ENCODE measurements at places on chromosomes 12 and 14.
A peak's percentile ranks its signal among the peaks of the same experiment; 100 is the strongest.

DNA sequence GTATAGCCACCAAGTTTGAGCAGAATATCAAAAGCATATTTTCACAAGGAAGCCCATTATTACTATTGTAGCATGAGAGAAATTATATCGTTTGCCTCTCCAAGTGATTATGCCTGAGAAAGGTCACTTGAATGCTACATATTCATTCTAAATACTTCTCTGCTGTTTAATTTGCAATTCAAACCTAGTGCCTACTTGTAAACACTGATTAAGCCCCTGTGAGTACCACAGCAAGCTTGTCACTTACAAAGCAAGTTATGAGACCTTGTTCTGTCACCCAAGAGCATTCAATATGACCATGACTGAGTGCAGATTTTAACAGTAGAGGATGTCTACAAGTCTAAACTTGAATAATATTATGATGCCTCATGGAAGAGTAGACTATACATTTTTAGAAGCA, 124.7 kb upstream of the SSTR1 start:
- no peak for DNase-seq

GRCh38 chr14:72574715-72575114, 319.2 kb downstream of the DPF3 start:
- no peak for DNase-seq

GRCh38 chr12:50024805-50025186, 498 bp downstream of the RACGAP1 start:
- no peak for DNase-seq

DNA sequence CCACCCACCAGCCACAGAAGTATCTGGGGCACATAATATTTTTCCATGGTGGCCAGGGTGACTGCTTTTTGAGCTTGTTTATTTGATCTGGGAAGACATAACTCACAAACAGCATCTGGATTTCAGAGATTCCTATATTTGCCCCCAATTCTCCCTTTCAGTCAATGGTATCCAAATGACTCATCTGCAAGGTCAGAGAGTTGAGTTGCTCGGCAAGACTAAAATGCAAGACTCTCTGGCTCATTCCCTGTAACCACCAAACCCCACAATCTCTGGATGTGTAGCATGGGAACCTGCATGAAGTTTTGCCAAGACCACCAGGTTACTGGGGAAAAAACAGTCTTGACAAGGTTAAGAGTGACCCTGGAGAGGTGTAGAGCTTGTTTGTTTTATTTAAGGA, 174.9 kb upstream of the FAR2 start:
- peak; percentile 33 for DNase-seq

- no peak for DNase-seq
Observed at GRCh38 chr12:121925358-121925695, 6.9 kb downstream of the CFAP251 start.

GRCh38 chr14:77265561-77266335, 5.3 kb downstream of the NGB start:
- DNase-seq, result no peak

DNA sequence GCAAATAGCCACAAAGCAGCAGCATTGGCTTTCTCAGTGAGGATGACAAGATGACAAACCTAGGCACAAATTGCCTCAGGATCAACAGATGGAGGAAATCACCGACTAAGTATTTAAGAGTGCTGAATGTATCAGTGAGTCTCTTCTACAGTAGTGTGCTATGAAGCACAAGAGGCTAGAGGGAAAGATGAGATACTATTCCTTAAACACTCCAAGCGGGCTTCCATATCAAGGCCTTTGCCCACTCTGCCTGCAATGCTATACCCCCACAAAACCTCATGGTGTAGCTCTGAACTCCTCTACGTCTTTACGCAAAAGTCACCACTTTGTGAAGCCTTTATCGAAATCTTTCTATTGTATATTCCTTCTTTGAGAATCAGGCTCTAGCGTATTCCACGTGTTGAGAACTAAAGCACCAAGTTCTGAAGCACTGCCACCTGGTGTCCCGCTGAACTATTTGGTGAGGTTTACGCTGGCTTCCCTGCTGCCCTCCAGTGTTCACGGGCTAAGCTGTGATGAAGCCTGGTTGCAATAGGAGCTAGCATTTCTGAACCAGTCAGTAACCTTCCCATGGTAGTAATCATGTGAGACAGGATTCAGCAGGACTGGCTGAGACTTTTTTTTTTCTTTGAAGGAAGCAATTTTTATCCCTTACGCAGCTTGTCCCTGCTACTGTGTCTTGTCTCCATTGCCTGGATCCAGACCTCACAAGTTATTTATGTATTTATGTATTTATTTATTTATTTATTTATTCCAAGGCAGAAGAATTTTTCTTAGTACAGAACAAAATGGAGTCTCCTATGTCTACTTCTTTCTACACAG, 426.5 kb upstream of the OR4E1 start:
- DNase-seq, result peak; percentile 22

GRCh38 chr12:120892265-120892664, 11.9 kb downstream of the SPPL3 start:
- DNase-seq, result no peak

DNA sequence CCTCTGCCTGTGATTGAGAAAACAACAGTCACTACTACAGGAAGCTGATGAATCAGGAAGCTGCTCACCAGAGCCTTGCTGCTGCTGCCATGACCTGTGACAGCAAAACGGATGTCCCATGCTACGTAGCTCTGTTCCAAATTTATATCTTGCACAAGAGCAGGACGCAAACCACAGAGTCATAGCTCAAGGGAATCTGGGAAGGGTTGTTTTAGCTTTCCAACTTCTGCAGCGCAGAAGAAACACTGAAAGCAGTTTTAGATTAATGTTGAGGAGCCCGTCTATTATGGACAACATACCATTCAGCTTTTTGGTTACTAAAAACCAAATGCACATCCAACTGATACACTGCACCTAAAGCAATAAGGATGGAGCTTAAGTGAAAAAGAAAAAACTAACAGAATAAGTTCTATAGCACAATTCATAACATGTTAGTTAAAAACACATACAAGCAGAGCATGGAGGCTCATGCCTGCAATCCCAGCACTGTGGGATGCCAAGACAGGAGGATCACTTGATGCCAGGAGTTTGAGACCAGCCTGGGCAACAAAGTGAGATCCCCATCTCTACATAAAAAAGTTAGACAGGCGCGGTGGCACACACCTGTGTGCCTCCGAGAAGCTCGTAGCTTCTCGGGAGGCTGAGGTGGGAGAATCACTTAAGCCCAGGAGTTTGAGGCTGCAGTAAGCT, 1.7 kb upstream of the ANKRD33 start:
- peak; percentile 33 for DNase-seq

GRCh38 chr14:98822917-98823316, 449.1 kb downstream of the BCL11B start:
- DNase-seq, result no peak

- no peak for DNase-seq
Observed at GRCh38 chr12:49219417-49220026, 30.6 kb upstream of the TUBA1A start.

DNA sequence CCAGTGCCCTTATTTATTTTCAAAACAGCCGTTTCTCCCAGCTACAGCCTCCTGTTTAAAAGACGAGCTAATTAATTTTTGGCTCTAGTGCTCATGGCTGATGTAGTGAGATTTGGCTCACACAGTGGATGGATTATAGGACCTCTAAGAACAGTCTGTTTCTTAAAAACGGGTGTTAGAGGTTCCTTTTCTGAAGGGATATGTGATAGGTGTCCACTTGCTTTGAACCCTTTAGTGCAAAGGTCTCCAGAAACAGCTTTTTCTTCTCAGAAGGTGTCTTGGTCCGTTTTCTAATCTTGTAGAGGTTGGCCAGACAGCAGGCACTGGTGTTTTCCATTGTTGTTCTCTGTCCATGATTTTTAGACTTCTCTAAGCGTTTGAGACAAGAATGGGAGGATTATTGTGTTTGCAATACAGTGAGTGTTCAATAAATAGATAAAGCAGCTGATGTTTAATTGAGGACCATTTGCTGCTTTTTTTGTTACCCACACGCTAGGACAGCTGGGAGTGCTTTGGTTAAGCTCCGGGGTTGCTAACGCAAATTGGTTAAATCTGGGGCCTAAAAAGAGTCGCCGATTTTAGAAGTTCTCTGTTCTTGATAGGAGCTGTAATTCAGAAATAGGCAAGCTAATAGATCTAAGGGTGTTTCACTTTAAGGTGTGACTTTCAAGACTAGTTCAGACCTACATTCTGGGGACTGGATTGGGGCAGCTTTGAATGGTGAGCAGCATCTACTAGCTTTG, 1.0 kb downstream of the BORCS5 start:
- DNase-seq, result no peak

GRCh38 chr12:50403001-50403440, 2.3 kb downstream of the LARP4 start:
- DNase-seq, result no peak

DNA sequence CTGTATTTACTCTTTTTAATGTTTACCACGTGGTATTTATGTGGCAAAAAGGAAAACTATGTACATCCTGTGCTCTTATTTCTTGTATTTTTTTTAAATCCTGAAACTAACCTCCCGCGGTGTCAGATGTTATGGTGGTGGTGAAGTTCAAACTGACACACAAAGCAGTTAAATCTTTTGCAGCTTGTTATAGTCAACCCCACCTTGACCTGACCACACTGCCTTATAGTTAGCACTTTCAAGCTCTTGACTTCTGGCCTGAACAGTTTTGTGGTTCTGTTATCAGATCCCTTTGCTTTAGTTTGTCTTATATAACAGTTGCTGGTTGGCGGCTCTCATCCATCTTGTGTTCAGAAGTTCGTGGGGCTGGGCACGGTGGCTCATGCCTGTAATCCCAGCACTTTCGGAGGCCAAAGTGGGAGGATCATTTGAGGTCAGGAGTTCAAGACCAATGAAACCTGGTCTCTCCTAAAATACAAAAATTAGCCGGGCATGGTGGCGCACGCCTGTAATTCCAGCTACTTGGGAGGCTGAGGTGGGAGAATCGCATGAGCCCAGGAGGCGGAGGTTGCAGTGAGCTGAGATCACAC, 2.1 kb downstream of the UNG start:
- DNase-seq, result no peak

DNA sequence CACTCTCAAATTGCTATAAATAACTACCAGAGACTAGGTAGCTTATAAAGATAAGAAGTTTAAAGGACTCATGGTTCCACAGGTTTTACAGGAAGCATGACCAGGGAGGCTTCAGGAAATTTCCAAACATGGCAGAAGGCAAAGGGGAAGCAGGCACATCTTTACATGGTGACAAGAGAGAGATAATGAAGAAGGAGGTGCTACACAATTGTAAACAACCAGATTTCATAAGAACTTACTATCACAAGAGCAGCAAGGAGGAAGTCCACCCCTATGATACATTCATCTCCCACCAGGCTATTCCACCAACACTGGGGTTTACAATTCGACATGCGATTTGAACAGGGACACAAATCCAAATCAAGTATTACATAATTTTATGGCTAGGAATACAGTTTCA, 257.7 kb downstream of the BTG1 start:
- no peak for DNase-seq

GRCh38 chr14:104080376-104081260, 4.9 kb upstream of the ASPG start:
- DNase-seq, result no peak

GRCh38 chr14:51073731-51074130, 21.2 kb downstream of the TRIM9 start:
- no peak for DNase-seq
